ENCODE measurements at places on chromosomes 3 and 15.
A peak's percentile ranks its signal among the peaks of the same experiment; 100 is the strongest.

DNA sequence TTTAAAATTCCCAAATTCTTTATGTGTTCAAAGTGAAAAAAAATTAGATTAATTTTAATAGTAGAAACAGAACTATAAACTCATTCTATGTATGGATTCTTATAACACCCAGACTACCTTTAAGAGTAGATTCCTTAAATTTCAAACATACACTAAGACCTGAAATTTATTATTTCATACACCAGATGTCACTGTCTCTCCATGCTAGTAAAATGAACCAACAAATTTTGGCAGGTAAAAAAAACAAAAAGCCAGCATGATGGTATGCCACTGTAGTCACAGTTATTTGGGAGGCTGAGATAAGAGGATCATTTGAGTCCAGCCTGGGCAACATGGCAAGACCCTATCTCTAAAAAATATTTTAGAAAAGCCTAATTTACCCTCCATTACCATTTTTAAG is 461.3 kb upstream of the NAALADL2 start:
- DNase-seq, result no peak

GRCh38 chr15:79900087-79900486 is 3.3 kb upstream of the MTHFS start:
- DNase-seq, result no peak

- DNase-seq, result no peak
Measured at GRCh38 chr3:28989646-28990089, 291.2 kb upstream of the RBMS3 start.

- DNase-seq, result no peak
Measured at GRCh38 chr3:65560901-65561300, 477.8 kb downstream of the MAGI1 start.

- no peak for DNase-seq
Measured at GRCh38 chr15:48751595-48751994, 59.3 kb downstream of the CEP152 start.

- DNase-seq, result no peak
Measured at GRCh38 chr3:95312650-95313049, 1249.8 kb downstream of the NSUN3 start.

GRCh38 chr3:141115789-141116541 is 64.8 kb downstream of the SPSB4 start:
- DNase-seq, result no peak

- no peak for DNase-seq
Measured at GRCh38 chr3:187719628-187720336, 17.4 kb upstream of the RTP2 start.

GRCh38 chr15:32857732-32858131 is 139.9 kb downstream of the GREM1 start:
- no peak for DNase-seq

DNA sequence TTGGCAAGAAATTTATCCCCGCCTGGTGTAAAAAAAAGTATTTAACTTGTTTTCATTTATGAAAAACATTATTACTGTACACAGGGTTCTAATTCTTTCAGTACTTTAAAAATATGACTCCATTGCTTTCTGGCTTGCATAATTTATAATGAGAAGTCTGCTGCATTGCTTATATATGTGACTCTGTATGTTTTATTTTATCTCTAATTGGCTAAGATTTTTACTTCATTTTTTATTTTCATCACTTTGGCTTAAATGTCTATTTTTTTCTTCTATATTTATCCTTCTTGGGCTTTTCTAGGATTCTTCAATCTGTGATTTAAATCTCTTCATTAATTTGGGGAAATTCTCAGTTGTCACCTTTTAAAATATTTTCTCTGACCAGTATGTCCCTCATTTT is 636.6 kb upstream of the NR2F2 start:
- DNase-seq, result no peak

DNA sequence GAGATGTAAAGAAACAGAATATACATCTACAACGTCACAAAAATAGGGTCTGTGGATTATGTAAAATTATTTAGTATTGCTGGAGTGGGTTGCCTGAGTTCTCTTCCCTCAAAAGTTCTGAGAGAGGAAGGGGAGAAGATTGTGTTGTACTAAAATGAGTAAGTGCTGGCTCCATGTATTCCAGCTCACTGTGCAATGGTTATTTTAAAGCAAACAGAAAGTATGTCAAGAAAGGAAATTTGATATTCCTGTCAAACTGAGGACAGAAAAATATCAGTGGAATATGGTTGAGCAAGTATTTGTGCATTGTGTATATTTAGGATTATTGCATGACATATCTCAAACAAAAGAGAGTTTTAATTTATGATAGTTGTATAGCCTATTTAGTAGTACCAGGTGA is 2.2 kb downstream of the TRPC1 start:
- DNase-seq, result no peak

DNA sequence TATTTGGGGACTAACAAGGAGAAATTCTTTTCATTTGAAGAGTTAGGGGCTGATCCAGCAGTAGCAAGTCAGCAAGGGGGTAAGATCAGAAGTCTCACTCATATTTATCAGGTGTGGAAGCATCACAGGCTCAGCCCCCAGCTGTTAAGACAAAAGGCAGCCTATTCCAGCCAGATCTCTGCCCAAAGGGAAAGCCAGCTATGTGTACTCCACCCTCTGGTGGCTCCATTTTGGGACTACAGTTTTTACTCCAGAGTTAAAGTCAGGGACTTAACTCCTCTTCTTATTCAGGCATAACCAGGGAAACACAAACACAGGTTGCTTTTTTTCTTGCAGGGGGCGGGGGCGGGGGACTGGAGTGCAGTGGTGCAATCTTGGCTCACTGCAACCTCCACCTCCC is 19.2 kb downstream of the UBP1 start:
- DNase-seq, result no peak

GRCh38 chr3:33315826-33316225 is 38.6 kb downstream of the FBXL2 start:
- DNase-seq, result peak; percentile 5

- DNase-seq, result no peak
Measured at GRCh38 chr15:45199136-45199810, 11.5 kb upstream of the SHF start.

DNA sequence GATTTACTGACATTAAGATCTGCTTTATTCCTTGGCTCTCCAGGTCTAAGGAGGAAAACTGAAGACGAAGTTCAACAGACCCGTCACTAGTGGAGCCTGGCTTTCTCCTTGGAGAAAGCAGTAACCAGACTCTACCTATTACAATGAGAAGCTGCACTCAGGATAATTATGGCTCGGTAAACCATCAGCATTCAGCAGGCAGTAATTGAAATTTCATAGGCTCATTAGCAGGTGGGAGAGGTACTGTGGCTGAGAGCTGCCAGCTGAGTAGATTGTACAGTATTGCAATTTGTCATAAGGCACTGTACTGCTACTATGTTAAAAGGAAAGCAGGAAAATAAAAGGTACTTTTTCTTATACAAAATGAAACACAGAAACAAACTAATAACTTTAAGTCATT is 51.2 kb downstream of the CHAC1 start:
- DNase-seq, result no peak

GRCh38 chr3:125641891-125642290 is 46.6 kb upstream of the OSBPL11 start:
- DNase-seq, result no peak

DNA sequence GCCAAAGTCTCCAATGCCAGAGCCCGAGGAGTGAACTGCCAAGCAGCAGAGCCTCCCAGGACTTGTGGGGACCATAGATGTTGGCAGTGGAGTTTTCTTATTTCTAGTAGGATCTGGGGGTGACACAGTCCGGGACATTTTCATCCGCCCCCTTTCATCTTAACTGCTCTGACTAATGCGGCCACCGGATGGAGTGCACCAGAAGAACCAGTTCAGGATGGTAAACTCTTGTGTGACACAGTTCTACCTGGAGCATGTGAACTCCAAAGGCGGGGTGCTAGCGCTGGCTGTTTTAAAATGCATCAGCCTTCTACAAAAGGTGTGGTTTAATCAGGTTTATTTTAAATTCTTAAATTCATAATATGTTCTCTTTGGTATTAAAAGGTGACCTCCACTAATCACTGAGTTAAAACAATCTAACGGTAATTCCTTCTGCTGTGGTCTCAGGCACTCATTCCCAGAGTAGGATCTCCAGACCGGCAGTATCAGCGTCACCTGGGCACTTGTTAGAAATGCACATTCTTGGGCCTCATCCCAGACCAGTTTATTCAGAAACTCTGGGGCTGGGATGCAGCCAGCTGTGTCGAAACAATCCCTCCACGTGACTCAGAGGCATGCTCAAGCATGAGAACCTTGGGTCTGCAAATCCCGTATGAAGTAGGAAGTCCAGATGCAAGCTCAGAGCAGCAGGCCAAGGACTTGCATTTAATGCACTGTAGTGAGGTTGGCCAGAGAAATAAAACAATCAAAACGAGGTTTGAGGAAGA is 105.5 kb downstream of the GABRB3 start:
- DNase-seq, result no peak

DNA sequence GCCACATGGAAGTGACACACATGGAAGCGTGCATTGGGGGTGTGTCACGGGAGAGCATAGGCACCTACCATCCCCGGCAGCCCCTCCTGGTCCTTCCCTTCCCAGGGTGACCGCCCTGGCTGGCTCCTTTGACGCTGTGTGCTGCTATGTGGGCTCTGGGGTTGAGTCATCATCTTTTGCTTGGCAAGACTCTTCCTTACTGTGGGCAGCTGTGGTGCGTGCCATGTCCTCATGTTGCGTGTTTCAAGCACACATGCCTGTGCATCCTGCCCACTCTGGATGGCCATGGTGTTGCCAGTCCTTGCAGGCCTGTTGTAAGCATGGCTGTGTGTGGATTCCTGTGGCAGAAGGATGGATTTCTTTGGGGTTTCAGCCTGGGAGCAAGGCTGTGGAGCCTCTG is 14.0 kb downstream of the PLXNA1 start:
- no peak for DNase-seq

GRCh38 chr3:36957862-36958686 is 13.2 kb upstream of the TRANK1 start:
- no peak for DNase-seq

GRCh38 chr3:71117572-71118247 is 465.8 kb downstream of the FOXP1 start:
- DNase-seq, result no peak
